AG04449 (cell line): ENCODE measurements at places on chromosomes 7 and 10.

DNA sequence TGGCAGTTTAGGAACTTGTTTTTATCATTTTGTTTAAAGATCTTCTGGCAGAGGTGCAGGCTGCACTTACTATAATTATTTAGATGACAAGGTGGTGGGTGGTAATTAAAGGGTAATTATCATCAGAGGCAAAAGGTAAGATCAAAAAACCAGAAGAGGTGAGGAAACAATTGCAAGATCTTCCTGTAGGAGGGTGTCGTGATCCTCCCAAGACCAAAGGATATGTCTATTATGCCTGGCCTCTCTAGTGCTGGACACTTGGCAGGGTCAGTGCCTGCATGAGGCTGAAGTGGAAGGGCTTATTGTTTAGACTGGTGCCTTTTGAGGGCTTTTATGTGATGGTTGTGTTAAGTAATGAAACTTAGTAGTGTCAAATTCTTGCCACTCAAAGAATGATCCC lies 1.8 kb upstream of the WAPL start:
- DNase-seq, result no peak

GRCh38 chr7:68684996-68685395 lies 913.3 kb upstream of the AUTS2 start:
- DNase-seq, result no peak

GRCh38 chr10:96556003-96556402 lies 30.8 kb downstream of the TM9SF3 start:
- DNase-seq, result no peak

- DNase-seq, result no peak
Observed at GRCh38 chr7:66198956-66199355, 6.2 kb upstream of the TPST1 start.

GRCh38 chr7:134831862-134832261 lies 52.4 kb downstream of the CALD1 start:
- no peak for DNase-seq

- no peak for DNase-seq
Observed at GRCh38 chr7:151978616-151979015, 22.4 kb downstream of the GALNTL5 start.

- no peak for DNase-seq
Observed at GRCh38 chr10:70680899-70681730, 8.8 kb downstream of the ADAMTS14 start.

DNA sequence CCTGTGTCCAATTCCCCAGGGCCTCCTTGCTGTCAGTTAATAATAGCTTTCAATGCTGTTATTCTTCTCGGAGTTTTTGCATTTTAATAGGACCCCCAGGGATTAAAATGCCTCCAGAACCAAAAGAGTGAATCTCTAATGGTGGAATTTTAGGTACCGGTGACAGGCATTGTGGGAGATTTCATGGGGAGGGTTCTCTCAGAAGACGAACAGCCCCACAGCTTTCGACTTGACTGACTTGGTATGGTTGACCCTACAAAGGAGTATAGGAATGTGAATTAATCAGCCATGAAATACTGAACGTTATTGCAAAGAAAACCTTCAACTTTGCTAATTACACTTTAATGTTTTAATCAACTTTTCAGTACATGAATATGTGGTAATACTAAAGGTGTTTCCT lies 206.3 kb upstream of the FZD8 start:
- DNase-seq, result no peak

GRCh38 chr7:41731493-41732435 lies 28.9 kb upstream of the INHBA start:
- no peak for DNase-seq

DNA sequence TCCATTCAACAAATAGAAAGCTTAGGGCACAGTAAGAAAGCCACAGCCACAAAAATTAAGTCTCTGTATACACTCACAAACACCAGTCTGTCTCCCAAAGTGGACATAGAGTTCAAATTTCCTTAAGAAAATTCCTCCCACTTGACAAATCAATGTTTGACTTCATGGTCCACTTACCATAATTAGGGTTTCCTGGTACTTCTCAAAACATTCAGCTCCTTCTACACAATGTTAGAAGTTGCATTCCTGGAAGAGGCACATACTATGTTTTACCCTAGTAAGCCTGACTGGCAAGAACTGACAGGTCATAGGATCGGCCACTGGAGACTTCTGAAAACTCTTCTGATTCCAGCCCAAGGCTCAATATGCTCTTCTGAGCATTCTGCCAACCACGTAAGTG lies 70.5 kb downstream of the CPXM2 start:
- no peak for DNase-seq

GRCh38 chr10:78937800-78938694 lies 130.7 kb upstream of the ZMIZ1 start:
- no peak for DNase-seq

DNA sequence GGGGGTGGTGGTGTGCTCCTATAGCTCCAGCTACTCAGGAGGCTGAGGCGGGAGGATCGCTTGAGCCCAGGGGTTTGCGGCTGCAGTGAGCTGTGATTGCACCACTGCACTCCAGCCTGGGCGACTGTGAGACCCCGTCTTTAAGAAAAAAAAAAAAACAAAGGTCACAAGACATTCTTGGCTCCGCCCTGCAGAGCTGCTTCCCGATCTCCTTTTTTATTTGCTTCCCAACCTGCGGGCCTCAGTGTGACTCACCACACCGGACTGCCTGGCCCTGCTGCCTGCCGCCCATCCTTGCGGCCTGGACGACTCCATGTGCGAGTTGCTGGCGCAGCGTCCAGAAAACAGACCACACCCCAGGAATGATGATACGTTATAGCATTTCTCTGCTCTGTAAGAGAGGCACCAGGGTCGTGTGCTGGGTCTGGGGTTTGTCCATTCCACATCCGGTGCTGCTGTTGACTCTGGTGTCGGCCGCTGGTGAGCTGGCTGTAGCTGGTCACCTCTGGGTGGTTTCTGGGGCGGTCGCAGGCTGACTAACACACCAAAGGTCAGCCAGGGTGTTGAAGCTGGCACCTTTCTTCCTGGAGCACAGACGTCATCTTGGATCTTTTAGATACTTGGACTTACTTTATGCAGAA lies 123.6 kb downstream of the TCF7L2 start:
- DNase-seq, result no peak

- DNase-seq, result no peak
Observed at GRCh38 chr7:47508389-47509380, 73.2 kb downstream of the TNS3 start.

DNA sequence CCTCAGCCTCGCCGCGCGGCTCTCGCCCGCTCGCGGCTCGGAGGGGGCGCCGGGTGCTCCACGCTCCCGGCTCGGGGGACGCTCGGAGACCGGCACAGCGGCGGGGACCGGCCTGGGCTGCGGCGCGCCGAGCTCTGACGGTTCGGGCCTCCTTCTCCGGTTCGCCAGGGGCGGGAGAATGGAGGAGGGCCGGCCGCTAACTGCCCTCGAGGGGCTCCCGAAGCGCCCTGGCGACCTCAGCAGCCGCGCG lies 232 bp upstream of the GRID1 start:
- no peak for DNase-seq
